ENCODE measurements at places on chromosomes 11 and 22.

DNA sequence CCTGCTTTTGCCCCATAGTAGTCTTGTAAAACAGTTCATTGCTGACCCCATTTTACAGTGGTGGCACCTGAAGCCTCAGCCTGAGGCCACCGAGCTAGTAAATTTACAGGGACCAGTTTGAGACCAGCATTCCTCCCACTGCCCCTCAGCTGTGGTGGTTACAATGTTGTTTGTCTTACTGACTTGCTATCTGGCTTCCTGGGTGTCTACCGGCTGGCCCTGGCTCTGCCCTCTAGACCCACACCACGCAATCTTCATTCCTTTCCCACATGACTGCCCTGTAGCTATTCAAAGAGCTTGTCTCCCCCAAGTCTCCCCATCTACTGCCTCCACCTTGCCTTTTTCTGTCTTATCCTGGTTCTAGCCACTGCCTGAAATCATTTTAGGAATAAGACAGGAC lies 20.8 kb downstream of the PIK3IP1 start:
- no peak for DNase-seq

DNA sequence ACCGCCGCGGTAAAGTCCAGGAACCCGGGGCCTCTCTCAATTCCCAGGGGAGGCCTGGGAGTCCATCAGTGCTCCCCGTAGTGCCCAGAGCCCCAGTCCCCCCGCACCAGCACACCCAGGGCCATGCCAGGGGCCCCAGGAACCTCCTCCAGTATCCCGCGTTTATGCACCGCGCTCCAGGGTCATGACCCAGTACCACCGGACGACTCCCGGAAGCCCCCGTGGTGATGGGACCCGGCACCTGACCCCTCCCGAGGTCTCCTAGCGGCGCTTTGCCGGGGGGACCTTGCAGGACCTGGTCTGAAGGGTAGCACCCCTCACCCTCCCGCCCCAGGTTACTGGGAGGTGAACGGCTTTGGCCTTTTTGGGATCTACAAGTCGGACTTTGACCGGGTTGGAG lies 11.2 kb downstream of the B4GALNT4 start:
- DNase-seq: no peak

DNA sequence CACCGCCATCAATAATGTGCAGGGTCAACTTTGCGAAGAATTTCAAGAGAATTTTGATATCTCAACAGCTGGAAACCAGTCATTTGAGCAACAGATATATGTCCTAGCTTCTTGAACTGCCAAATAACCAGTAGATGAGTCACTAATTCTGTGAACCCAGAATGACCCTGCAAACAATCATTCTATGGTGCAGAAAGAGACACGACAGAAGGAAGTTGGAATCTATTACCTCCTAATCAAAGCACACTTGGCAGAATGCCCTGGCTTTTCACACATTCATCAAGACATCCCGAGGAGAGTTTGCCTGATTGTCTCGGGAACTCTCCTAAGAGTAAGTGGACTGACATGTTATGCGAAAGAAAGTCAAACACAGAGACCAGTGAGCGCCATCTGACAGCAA lies 621.1 kb downstream of the OPCML start:
- no peak for DNase-seq

GRCh38 chr11:91170711-91171110 lies 947.9 kb upstream of the CHORDC1 start:
- no peak for DNase-seq

DNA sequence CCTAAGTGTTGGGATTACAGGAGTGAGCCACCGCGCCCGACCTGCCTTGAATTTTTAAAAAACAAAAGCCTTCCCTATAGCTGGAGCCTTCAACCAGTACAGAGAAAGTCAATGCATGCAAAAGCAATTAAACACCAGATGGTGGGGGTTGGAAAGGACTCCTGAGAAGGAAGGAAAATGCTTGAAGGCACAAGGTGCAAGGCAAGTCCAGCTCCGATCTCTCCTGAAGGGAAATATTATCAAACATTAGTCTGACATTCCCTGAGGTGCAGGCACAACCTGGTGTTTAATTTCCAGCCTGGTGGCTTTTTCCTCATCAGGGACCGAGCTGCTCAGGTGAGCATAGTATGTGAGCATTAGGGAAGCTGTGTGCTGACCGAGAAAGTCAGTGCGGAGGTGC lies 12.9 kb upstream of the RAPSN start:
- no peak for DNase-seq

- DNase-seq: no peak
Measured at GRCh38 chr22:35486116-35486631, 54.5 kb upstream of the RASD2 start.

- DNase-seq: no peak
Measured at GRCh38 chr11:4180441-4181183, 86.0 kb downstream of the RRM1 start.

GRCh38 chr11:90332415-90332814 lies 109.6 kb upstream of the CHORDC1 start:
- DNase-seq: no peak

- no peak for DNase-seq
Measured at GRCh38 chr22:48750282-48750681, 1077.4 kb downstream of the BRD1 start.

GRCh38 chr22:23376256-23376655 lies 195.9 kb downstream of the BCR start:
- no peak for DNase-seq

- no peak for DNase-seq
Measured at GRCh38 chr22:20224917-20225692, 43.0 kb downstream of the RTN4R start.

- DNase-seq: no peak
Measured at GRCh38 chr22:22927888-22928665, 40.5 kb downstream of the IGLL5 start.

GRCh38 chr22:31302006-31302405 lies 9.7 kb upstream of the PIK3IP1 start:
- DNase-seq: no peak

DNA sequence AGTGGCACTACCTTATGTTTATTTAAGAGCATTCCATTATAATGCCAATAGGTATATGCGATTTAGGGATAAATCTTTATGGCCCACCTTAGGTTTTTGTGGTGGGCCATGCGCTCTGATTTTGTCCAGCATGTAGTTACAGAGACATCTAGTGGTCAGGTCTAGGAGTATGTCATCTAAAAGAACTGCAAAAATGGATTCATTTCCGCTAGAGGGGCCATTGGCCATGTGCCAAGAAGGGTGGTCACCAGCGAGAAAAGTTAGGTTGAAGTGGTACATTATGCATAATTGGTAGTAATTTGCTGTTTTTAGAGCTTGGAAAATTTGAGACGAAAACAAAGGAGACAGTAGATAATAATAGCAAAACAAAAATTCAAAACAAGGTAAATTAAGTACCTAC lies 27.7 kb downstream of the LRRC4C start:
- DNase-seq: no peak

Data from activated CD8-positive, alpha-beta memory T cell treated with anti-CD3 and anti-CD28 coated beads for 1 hour (primary cell).